Activated CD8-positive, alpha-beta memory T cell treated with anti-CD3 and anti-CD28 coated beads, Interleukin-2, amount 10 ng/mL, durations not matched to agents 7 days and 5 days (primary cell): ENCODE measurements at places on chromosomes 11 and 22.

GRCh38 chr22:22463855-22464540 lies 44.5 kb downstream of the ZNF280B start:
- DNase-seq = peak; percentile 66

- DNase-seq = no peak
Observed at GRCh38 chr11:62854825-62855570, 15.6 kb upstream of the WDR74 start.

DNA sequence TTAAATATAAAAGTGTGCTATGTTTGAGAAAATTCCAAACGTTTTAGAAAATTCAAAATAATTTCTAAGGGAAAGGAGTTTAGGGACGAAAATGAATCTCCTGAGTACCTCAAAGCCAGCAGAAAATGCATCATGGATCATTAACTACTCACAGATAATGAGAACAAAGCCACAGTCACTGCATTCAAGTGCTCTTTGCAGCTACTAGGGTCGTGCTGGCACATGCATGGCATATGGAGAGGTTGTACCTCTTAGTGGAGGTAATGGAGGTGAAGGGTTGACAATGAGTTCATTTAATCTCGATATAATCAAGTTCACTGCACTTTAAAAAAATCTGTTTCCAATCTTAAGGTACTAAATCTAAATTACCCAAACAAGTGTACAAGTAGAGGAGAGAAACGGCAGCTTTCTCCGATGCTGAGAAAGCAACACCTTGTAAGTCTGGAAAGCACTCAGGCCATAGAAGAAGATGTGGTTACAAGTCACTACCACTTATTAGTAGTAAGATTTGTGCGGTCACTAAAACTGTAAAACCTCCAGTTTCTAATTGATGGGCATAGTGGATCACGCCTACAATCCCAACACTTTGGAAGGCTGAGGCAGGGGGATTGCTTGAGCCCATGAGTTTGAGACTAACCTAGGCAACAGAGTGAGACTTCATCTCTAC lies 261.1 kb upstream of the ANO3 start:
- no peak for DNase-seq

- DNase-seq = peak; percentile 55
Observed at GRCh38 chr22:23922921-23923320, 28.7 kb downstream of the MIF start.

GRCh38 chr11:18111005-18111404 lies 5.1 kb upstream of the SAAL1 start:
- no peak for DNase-seq

DNA sequence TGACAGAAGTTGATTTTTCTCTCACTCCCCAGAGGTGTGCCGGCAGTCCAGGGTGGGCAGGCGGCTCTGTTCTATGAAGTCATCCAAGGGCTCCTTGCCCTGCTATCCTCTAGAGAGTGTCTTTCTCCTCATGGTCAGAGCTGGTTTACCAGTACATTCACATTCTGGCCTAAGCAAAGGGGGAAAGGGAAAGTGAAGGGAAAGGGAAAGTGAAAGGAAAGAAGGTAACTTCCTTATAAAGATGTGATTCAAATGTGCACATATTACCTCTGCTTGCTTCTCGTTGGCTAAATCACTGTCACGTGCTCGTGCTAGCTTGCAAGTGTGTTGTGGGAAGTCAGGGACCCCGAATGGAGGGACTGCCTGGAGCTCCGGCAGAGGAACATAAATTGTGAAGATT lies 2.9 kb upstream of the HTATIP2 start:
- peak; percentile 59 for DNase-seq

DNA sequence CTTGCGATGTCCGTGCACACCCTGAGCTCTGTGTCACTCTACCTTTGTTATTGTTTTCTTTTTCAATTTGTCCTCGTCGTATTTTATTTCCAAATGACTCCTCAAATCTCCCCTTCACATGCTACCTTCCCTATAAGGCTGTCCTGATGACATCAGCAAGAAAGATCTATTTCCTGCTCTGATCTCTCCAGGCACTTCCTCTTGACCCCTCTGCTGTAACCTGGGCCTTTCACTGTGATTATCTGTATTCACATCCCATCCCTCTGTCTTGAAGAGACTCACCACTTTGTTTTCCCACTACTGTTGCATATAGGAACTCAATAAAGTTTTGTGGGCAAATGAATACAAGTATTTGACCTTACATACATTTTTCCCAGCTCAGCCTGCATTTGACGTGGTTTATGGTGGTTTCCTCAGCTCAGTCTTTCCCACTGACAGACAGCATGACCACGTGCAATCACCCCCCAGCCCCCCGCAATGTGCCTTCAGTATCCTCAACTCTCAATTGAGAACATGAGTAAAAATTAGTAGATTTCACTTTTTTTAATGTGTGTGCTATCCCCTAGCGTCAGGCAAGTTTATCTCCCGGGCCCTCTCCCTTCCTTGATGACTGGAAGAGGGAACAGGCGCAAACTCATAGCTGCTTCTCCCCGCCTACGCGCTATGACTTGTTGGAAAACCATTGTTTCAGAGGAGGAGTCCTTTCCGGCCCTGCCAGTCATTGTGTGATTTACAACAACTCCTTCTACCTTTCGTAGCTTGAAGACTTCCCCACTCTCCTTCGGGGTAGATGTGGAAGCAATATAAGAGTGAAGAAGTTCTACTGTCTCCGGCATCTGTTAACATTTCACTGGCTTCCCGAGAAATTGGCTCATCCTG lies 498.5 kb downstream of the NTM start:
- DNase-seq = no peak

DNA sequence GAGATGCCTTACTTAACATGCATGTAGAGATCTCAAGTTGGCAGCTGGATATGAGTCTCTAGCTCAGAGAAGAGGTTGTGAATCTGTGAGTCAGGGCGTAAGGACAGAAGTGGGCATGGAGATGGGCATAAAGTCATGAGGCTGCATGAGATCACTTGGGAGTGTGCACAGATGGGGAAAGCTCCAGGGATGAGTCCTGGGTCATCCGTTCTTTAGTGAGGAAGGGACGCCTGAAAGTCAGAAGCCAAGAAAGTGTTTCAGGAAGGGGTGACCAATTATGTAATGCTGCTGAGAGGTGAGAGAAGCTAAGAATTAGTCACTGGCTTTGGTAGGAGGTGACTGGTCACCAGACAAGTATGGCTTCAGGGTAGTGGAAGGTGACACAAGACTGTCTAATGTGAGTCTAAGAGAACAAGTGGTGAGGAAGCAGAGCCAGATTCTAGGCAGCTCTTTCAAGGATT lies 6.7 kb downstream of the ACP2 start:
- no peak for DNase-seq

DNA sequence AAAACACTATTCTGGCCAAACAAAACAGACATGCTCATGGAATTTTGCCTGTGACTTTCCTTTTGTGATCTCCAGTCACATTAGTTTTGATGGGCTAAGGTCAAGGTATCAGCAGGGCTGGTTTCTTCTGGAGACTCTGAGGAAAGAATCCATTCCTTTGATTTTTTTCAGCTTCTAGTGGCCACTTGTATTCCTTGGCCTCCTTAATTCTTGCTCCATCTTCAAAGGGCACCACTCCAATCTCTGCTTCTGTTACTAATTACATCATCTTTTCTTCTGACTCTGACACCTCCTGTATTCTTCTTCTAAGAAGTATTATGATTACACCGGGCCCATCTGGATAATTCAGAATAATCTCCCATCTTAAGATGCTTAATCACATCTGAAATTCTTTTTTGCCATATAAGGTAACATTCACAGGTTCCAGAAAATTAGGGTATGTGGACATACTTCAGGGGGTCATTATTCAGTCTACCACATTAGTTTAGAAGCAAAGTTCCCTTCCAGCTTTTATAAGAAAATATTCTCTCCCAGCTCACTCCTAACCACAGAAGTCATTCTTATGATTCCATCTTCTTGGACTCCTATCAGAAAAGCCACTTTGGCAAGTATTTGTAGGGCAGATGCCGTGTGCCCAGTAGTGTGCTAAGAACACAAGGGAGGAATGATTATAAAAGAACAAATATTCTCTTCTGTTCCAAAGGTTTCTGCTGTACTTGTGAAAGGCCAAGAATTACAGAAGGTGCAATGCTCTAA lies 56.4 kb upstream of the FSHB start:
- DNase-seq = no peak

- DNase-seq = no peak
Observed at GRCh38 chr11:134504146-134504905, 92.3 kb upstream of the B3GAT1 start.

GRCh38 chr11:62439785-62440602 lies 21.2 kb downstream of the SCGB1A1 start:
- no peak for DNase-seq

GRCh38 chr11:35173616-35174566 lies 34.9 kb downstream of the CD44 start:
- no peak for DNase-seq

DNA sequence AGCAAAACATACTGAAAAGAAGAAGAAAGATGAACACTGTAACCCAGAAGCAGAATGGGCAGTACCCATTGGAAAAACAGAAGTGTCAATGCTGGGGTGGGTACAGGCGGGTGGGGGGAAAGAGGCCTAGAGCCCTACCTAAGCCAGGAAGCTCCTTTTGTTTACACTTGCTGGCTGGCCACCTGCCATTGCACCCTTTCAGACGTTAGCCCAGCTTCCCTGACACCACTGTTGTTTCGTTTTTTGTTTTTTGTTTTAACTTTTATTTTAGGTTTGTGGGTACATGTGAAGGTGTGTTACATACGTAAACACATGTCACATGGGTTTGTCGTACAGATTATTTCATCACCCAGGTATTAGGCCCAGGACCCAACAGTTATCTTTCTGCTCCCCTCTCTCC lies 55.4 kb downstream of the PLEKHA7 start:
- no peak for DNase-seq

DNA sequence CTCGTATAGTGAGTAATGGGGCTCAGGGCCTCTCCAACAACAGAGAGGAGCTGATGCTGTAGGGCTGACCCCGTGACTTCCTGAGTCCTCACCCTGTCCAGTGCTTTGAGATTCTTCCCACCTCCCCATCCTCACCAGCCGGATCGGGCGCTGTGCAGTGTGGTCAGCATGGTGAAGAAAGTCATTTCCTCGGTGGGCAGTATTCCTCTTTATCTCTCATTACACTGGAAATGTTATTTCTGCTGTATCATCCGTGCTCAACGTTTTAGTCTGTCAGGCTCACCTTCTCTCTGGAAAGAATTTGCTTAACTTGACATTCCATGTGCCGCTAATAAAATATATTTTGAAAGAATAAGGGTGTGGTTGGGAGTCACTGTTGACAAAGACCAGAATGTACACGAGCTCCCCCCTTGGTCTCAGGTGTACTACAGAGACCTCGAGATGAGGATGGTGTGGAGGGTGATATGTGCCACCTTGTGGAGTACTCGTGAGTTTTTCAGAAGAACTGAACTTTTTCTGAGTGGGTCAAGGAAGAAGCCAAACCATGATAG lies 25.7 kb upstream of the SCGB1A1 start:
- DNase-seq = no peak

DNA sequence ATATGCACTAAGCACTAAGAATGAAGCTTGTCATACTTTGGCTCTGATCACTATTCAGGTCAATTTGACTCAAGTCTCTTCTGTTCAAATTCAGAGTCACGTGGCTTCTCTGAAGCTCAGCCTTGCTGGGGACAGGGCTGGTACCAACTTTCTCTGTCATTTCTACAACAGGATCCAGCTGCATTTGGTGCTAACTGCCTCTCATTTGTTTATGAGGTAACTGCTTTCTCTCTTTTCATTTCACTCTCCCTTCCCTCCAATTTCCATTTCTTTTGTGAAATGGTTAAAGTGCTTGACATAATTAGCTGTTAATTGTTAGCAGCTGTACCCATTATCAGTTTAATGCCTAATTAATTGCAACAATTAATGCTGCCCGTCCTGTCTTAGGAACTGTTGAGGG lies 259.7 kb upstream of the PLET1 start:
- no peak for DNase-seq

- DNase-seq = peak; percentile 71
Observed at GRCh38 chr11:116499396-116500003, 273.3 kb downstream of the BUD13 start.

GRCh38 chr11:69957849-69958248 lies 120.3 kb upstream of the ANO1 start:
- no peak for DNase-seq

- DNase-seq = peak; percentile 55
Observed at GRCh38 chr22:49979587-49980264, 19.2 kb downstream of the PIM3 start.

DNA sequence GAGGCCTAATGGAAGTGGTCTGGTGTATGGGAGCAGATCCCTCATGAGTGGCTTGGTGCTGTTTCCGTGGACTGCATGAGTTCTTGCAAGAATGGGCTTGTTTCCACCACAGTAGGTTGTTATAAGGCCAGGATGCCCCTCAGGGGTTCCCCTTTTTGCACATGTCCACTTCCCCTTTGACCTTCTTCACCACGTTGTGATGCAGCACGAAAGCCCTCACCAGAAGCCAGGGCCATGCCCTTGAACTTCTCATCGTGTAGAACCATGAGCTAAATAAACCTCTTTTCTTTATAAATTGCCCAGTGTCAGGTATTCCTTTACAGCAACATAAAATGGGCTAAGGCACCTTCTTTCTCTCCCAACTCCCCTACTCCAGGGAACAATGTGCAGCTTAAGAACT lies 2.8 kb upstream of the NARS2 start:
- no peak for DNase-seq

DNA sequence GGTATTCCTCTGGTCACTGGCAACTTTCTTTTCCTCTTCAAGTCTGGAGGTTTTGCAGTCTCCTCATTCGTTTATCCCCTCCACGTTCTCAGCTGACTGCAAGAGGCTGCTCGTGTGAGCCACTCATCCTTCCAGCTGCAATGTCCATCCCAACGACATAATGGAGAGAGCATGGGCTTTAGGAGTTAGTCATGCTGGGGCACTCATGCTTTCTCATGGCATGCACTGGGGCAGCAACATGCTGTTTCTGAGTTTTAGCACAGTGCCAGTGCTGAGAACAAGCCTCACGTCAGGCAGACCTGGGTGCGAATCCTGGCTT lies 7.1 kb downstream of the DCPS start:
- DNase-seq = no peak
